ENCODE measurements at places on chromosomes 2 and 18.

DNA sequence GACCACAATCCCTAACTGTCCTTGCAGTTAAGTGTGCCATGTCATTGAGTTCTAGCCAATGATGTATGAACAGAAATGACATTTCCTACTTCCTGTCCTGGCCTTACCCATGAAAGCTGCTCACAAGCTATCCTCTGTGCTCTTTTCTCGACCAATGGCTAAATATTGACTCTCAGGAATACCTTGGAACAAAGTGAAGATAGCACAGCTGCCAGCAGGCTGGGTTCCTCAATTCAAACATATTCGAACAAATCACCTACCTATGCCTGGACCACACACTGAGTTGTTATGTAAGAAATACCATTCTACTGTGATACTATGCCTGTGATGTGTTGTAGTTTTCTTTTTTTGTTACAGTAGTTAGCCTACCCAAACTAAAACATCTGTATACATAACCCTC, 65.1 kb downstream of the GAREM1 start:
- DNase-seq, result no peak

- no peak for DNase-seq
Measured at GRCh38 chr2:232667989-232668583, 29.0 kb upstream of the GIGYF2 start.

DNA sequence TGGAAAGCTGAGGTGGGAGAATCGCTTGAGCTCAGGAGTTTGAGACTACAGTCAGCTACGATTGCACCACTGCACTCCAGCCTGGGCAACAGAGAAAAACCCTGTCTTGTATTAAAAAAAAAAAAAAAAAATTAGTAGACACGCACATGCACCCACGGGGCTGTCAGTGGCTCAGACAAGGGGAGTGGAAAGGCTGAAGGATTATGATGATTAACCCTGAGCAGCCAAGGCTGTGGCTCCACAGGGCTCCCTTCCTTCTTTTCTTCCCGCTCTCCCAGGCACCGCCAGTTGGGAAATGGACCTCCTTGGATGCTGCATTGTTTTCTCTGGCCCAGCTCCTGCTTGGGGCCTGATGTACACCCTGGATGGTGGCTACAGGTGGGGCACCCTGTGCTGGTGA, 49.0 kb upstream of the RAB6C start:
- no peak for DNase-seq

DNA sequence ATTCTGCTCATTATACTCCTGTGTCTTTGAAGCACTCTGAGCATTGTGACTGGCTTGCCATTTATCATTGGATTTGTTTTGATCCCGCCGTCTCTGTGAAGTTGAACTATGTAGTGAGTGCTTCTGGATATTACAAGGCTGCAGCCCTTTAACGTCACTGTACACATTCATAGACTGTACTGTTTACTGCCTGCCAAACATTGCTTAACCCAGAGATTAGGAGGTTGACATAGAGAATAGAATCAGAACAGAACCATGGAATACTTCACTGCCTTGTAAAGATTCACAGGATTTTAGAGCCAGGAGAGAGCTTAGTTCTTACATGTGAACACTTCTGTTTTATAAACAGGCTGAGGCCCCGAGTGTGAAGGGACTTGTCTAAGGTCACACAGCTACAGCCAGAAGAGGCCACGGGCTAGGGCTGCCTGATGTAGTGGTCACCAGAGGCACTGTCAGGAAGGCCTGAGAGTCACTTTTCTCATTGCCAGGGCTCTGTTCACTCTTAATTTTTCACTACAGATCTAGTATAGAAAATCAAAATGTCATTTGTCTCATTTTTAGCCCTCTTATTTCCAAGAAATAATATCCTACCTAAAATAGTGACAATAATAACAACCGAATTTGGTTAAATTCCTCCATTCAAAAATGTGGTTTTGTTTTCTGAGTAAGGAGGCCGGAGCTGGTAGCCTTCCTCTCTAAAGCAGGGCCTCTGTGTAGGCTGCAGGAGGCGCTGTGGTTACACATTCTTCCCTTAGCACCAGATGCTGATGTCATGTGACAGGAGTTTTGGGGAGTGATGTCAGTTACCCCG, 87.9 kb downstream of the UGGT1 start:
- DNase-seq, result no peak

DNA sequence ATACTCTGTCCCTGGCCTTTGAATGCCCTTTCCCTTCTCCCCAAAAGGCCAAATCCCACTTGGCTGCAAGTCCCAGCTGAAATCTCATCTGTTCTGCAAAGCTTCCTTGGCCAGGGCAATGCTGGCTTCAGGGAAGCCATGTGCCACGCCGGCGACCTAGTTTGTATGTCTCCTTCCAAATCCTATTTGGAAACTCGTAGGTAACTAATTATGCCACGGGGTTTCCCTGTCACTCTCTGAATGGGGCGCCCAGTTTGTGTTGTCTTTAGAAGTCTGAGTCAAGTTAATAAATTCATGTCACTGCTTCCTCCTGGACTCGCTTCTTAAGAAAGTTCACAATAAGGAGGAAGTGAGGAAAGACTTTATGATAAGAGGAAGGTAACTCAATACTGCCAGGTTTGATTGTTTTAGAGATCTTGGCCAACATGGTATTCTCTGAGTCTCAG, 19.1 kb downstream of the FHL2 start:
- no peak for DNase-seq

- no peak for DNase-seq
Measured at GRCh38 chr2:75560022-75560767, 544 bp downstream of the EVA1A start.

GRCh38 chr2:165060411-165060810, 105.1 kb upstream of the SLC38A11 start:
- no peak for DNase-seq
